Smooth muscle cell of bladder (primary cell): ENCODE measurements at places on chromosomes 6 and 20. TPM values are rescaled to one million over a fixed set of nuclear protein-coding genes. Genes with fewer than 3 reads are reported as not detected.

GJA10 gene
- not detected in 2 replicates for total RNA-seq

NR2E1 gene
- total RNA-seq: not detected in 2 replicates

ERGIC3 gene
- total RNA-seq: 444 and 536 TPM in 2 replicates

HLA-DRA gene
- 0.09 TPM in 1 of 2 replicates, not detected in the other for total RNA-seq

VGLL2 gene
- total RNA-seq: not detected in 2 replicates

PRRT1 gene
- total RNA-seq: 0.14 and 0.18 TPM in 2 replicates

CGAS gene
- 3.4 and 4.3 TPM in 2 replicates for total RNA-seq

RSPO4 gene
- not detected in 2 replicates for total RNA-seq

MTCH1 gene
- 241 and 315 TPM in 2 replicates for total RNA-seq
